ENCODE measurements at places on chromosomes 7 and 10. TPM values are rescaled to one million over a fixed set of nuclear protein-coding genes. Genes with fewer than 3 reads are reported as not detected.

Gene UPK3B
- total RNA-seq: not detected

Gene ARHGEF35
- total RNA-seq: 2.5 TPM

Gene PRSS37
- not detected for total RNA-seq

Gene PLXNA4
- under 0.01 TPM for total RNA-seq

Gene HSPA12A
- total RNA-seq: 12.4 TPM

Gene CARD11
- 3.9 TPM for total RNA-seq

Gene SLC29A3
- total RNA-seq: 4.3 TPM

Gene CALCR
- total RNA-seq: not detected

Gene LIPF
- total RNA-seq: not detected

Gene TMEM130
- not detected for total RNA-seq

Gene NXPH1
- total RNA-seq: not detected

Gene CTAGE6
- 0.35 TPM for total RNA-seq

Gene VAX1
- total RNA-seq: not detected

Gene TRUB1
- total RNA-seq: 24.8 TPM

Data from myometrial cell (primary cell).